ENCODE measurements at places on chromosomes 11 and 22.

DNA sequence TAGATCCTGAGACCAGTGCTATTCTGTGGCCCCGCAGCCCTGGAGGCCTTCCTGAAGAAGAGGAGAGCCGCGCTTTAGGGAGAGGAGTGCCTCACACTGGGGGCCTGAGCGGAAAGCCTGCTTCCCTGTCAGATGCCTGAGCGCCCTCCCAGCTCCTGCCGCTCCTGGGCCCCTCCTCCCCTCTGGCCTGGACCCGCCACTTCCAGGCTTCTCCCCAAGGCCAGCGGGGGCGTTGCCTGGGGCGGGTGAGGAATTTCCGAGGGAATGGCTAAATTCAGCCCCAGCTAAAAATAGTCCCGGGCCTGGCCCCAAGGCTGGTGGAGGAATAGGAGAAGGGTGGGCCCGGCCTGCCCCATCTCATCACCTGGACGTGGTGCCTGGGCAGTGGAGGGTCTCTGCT lies 15.4 kb downstream of the ARHGEF17 start:
- no peak for DNase-seq

- no peak for DNase-seq
Observed at GRCh38 chr11:125494974-125495725, 915 bp downstream of the FEZ1 start.

DNA sequence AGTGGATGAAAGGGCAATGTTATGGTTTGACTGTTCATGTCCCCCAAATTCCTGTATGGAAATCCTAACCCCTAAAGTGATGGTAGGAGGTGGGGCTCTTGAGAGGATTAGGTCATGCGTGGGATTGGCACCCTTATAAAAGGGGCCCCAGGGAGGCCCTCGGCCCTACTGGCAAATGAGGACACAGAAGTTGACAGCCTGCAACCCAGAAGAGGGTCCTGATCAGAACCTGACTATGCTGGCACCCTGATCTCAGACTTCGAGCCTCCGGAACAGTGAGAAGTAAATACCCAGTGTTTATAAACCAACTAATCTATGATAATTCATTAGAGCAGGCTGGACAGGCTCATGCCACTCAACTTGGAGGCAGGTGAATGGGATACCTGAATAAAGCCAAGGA lies 8.7 kb downstream of the IFITM10 start:
- DNase-seq: no peak

DNA sequence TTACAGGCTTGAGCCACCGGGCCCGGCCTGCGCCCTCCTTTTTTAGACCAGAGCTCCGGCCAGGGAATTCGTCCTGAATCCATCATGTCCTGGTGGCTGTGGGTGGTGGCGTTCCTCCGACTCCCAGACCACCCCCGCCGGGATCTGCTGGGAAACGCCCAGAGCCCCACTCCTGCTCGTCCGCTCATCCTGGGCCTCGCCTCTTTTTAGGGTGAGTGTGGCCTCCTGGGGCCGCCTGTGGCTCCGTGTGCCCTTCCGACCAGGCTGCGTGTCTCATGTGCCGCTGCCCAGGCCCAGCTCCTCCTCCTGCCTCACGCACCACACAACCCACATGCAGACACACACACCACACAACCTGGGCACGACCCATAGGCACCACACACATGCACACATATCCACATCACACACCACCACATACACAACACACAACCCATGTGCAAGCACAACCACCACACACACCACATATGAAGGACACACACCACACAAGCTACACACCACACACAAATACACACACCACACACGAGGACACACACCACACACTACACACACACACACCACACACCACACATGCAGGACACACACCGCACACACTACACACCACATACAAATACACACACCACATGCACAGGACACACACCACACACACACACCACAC lies 946.2 kb downstream of the BRD1 start:
- no peak for DNase-seq

DNA sequence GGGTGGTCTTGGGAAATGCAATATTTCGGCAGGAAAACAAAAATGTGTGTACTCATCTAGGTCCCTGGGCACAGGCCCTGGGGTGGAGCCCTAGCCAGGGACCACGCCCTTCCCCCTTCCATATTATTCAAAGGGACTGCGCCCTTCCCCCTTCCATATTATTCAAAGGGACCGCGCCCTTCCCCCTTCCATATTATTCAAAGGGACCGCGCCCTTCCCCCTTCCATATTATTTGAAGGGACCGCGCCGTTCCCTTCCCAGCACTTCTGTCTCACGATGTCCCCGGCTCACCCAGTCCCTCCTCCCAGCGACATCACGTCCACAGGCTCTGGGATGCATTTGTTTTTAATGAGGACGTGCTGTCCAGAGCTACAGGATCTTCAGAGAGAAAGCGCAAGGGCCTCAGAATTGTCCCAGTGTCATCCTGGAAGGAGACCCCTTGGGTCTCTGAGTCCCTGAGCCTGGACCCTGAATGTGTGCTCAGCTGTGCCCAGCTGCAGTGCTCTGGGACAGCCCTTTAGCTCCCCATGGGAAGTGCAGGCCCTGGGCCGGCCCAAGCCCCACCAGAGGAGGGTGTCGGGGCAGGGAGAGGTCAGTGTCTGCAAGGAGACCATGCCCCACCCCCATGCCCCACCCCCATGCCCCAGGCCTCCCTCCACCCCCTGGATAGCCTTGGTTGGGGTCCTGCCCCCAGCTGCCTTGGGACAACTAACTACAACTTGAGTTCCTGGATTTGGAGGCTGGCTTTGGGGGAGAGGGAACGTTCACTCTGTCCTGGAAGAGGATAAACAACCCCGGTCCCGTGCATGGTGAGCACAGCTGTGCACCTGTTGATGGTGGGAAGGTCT lies 810.0 kb downstream of the BRD1 start:
- DNase-seq: no peak

DNA sequence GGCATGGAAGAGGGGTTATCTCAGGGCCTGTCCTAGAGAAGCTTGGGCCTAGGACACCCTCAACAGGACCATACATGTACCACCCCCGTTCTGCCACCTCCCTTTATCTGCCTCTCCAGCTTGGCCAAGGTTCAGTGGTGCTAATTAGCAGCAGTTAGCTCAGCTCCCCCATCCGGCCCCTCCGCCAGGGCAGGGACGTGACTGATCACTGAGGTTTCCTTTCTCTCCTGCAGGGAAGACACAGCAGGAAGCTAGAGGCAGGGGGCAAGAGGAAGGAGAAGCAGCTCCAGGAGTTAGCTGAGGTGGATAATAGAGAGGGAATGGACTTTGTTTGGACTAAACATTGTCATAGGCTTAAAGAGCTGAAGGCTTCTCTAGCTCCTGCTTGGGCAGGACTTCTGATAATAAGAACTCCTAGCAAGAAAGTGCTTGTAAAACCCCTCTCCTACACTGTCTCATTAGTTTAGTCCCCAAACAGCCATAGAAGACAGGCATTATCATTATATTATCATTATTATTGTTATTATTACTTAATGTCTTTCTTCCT lies 53.8 kb downstream of the BUD13 start:
- no peak for DNase-seq

- DNase-seq: no peak
Observed at GRCh38 chr22:46500201-46500600, 37.2 kb downstream of the CELSR1 start.

GRCh38 chr11:18727479-18728236 lies 1.7 kb upstream of the IGSF22 start:
- peak; percentile 55 for DNase-seq

DNA sequence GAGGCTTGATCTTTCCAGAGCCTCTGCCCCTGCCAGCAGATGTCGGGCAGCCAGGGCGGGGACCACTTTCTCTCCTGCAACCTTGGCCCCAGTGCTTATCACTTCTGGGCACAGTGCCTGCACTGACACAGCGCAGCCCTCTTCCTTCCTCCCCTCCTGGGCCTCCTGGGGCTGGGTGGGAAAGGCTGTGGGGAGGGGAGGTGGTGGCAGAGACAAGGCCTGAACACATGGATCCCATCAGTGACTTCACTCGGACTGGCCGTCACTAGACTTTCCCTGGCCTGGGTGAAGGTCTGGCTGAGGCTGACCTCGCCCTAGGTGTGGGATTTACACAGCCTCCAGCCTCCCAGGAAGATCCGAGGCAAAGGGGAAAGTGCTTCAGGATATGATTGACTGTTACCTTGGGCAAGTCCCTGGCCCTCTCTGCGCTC lies 68.1 kb downstream of the LRRC32 start:
- peak; percentile 73 for DNase-seq

DNA sequence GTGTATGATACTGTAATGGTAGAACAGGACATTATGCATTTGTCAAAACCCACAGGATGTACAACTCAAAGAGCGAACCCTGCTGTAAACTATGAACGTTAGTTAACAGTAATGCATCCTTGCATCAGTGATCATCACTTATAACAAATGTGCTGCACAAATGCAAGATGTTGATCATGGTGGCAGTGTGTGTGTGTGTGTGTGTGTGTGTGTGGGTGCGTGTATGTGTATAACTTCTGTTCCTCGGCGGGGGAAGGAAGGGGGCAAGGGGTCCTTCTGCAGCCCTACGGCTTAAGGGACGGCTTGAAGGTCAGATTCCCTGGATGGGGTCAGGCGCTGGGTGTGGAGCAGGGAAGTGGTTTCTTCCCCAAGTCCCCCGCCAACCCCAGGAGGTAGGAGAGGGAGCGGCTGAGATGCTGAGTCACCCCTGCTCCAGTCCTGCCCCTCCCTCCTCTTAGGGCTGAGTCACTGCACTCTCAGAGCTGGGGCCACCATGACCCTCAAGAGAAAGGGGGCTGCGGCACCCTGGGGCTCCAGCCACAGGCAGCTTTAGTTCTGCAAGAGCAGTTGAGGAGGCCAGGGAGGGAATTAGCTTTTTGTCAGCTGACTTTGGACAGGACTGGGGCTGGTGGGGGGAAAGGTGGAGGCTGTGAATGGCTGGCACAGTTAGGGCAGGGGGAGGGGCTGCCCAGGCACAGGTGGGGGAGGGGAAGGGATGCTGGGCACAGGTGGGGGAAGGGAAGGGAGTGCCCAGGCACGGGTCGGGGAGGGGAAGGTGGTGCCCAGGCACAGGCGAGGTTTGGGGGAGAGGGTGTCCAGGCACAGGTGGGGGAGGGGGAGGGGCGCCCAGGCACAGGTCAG lies 8.8 kb upstream of the CTSD start:
- DNase-seq: peak; percentile 90

DNA sequence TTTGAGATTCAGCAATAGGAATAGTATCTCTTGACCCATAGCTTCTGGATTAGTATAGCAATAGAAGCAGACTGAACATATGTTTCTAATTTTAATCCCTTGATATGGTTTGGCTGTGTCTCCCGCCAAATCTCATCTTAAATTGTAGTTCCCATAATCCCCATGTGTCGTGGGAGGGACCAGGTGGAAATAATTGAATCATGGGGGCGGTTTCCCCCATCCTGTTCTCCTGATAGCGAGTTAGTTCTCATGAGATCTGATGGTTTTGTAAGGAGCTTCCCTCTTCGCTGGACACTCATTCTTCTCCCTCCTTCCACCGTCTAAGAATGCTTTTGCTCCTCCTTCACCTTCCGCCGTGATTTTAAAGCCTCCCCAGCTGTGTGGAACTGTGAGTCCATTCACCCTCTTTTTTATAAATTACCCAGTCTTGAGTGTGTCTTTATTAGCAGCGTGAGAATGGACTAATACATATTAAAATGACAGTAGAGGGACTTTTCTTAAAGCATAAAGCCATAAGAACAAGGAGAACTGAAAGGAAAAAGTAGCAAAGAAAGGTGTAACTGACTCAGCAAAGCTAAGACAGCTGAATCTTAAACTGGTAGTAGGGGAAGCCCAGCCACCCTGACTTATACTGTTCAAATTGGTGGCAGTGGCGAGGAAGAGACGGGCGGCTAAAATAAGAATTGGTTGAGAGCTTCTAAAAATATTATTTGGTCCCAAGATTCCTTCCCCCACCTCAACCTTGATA lies 20.3 kb upstream of the SLN start:
- DNase-seq: no peak

GRCh38 chr11:75135021-75135650 lies 15.8 kb upstream of the SLCO2B1 start:
- no peak for DNase-seq

GRCh38 chr11:110311783-110312579 lies 15.6 kb upstream of the RDX start:
- no peak for DNase-seq

DNA sequence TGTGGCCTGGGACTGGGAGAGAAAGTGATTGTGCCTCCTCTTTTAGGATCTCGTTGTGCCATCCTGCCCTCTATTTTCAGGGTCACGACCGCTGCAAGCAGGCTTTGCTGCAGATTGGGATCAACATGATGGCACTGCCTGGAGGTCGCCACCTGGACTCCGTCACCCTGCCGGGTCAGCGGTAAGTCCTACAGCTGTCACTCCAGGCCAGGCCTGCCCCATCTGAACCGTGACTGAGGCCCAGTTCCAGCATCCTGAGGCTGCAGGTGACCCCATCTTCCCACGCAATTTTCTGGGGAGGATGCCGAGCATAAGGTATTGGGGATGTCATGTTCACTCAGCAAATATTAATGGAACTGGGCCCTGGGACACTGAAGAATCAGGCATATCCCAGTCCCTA lies 34.3 kb downstream of the INSC start:
- no peak for DNase-seq

GRCh38 chr22:39129746-39130145 lies 22.7 kb downstream of the CBX7 start:
- no peak for DNase-seq

- DNase-seq: peak; percentile 63
Observed at GRCh38 chr11:68954836-68955606, 25.8 kb downstream of the MRGPRD start.

DNA sequence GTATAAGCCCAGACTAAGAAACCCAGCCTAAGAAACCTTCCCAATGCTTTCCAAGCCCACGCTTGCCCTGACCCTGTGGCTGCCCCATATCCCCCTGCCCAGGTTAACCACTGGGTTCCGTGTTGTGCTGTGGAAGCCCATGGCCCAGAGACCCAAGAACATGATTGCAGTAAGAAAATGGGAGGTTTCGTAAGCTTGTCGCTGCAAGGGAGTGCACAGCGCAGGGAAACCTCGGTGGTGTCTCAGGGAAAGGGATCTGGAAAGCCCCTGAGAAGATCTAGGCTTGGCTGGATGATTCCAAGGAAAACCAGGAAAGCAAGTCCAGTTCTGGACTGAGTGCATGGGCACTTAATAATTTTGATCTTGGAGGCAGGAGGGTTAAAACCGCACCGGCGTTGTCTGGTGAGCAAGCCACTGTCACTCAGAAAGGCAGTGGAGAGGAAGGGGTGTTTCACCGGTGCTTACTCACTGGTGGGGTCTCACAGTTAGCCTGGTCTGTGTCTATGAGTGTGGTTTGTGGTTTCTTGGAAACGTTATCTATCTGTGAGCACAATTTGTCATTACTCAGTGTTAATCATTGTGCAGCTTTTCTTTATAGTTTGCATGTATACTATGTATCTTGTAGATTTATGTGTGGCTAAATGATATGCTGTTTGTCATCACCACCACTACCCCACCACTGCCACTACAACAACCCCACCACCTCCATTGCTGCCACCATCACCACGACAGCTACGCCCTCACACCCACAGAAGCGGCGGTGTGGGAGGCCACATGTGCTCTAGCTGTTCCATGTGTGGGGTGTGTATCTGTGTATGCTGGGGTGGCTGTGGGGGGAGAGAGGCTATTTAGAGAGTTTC lies 53.3 kb upstream of the PRDM11 start:
- DNase-seq: peak; percentile 74

- DNase-seq: peak; percentile 3
Observed at GRCh38 chr11:91773090-91773489, 451.5 kb upstream of the FAT3 start.

All from KBM-7 (cell line).